ENCODE measurements at places on chromosomes 6 and 20.

- no peak for DNase-seq
Measured at GRCh38 chr20:13777171-13777601, 7.5 kb downstream of the ESF1 start.

- no peak for DNase-seq
Measured at GRCh38 chr6:41463062-41463930, 82.9 kb upstream of the FOXP4 start.

GRCh38 chr6:3750317-3751076 lies 1.0 kb downstream of the PXDC1 start:
- DNase-seq, result no peak

- no peak for DNase-seq
Measured at GRCh38 chr6:106488494-106489370, 128.2 kb downstream of the CRYBG1 start.

DNA sequence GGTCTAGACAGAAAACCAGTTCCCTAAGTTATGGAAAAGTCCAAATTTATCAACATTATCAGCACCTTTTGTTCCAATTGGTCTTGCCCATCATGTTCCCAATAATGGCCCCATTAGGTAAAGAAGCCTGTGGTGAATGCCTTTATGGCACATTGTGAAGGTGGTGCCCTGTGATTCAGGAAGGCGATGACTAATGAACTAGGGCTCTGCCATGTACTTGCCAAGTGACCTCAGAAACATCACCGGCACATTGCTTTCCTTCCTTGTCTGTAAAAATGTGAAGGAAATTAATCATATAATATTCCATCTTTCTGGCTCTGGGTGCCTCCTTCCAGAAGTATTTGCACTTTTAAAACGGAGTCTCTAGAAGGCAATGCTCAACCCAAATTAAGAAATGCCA lies 132.3 kb downstream of the UNC5CL start:
- DNase-seq, result no peak

DNA sequence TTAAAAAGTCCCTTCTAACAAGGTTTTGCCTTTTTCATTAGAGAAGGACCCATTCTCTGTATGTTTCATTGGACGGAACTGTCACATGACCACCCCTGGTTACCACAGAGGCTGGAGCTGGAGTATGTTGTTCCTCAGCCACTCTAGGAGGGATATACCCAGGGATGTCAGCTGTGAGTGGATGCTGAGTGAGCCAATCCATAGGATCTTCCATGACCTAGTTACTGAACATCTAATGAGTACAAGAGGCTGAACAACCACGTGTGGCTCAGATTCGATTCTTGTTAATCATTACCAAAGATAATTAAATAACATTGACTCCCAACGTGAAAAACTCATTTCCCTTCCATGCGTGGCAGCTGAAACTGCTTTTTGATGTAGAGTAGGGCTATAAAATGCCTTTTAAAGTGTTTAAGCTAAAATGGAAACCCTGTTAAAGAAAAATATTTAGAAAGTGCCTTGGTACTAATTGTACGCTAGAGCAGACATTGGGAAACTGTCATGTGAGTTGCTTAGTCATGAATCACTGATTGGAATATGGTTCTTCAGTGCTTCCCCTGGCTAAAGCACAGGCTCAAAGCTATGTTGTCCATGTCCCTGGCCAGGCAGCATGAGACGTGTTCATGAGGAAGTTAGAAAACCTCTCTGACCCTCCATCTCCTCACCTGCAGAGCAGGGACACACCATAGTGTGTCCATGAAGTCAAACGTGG lies 256.1 kb downstream of the ZNF217 start:
- DNase-seq, result no peak

- no peak for DNase-seq
Measured at GRCh38 chr20:16661756-16662155, 68.1 kb upstream of the SNRPB2 start.

DNA sequence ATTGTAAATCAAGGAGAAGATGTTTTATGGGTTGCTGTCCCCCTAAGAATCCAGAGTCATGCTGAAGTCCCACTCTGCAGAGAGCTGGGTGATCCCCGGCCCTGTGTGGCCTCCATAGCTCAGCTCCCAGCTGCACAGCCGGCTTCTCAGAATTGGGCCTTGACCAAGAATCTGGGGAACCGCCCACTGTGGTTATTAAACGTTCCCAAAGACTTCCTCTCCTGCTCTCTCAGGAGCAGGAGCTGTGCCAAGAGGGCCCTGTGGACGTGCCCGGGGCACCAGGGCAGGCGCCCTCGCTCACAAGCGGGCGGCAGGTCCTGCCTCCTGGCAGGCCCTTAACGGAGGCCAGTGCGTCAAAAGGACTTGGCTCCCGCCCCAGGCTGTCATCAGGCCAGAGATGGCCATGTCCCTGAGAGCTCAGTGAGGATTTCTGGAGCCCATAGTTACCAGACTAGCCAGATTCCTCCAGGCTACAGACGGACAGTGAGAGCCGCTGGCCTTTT lies 30.4 kb downstream of the ZC3H12D start:
- DNase-seq, result no peak

- DNase-seq, result no peak
Measured at GRCh38 chr6:1802491-1803395, 193.0 kb downstream of the FOXC1 start.

DNA sequence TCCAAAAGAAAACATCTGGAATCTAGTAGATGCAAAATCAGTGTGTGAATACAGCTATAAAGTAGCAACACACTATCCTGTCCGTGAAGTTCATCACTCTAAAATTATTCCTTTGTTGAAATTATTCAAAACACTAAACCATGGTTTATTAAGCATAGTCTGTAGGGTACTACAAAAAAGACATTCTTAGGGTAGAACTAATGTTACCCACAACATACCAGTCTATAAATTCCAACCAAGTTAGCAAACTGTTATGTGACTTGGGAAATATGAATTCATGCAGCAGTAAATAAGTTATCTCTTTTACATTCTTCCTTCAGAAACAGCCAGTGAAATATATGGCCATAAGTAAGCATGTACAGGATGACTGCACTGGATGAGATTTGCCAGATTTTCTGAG lies 580.3 kb upstream of the ADGRB3 start:
- DNase-seq, result no peak

GRCh38 chr20:10481676-10482075 lies 46.6 kb downstream of the SLX4IP start:
- no peak for DNase-seq

All from effector CD8-positive, alpha-beta T cell (primary cell).